ENCODE measurements at places on chromosomes 7 and 10. TPM values are rescaled to one million over a fixed set of nuclear protein-coding genes. Genes with fewer than 3 reads are reported as not detected.

The OR2A5 gene
- total RNA-seq, result not detected

The IFT22 gene
- total RNA-seq, result 9.4 TPM

The AASS gene
- total RNA-seq, result 3.0 TPM

The NFKB2 gene
- 14.2 TPM for total RNA-seq

The CPVL gene
- total RNA-seq, result 2.6 TPM

DNA sequence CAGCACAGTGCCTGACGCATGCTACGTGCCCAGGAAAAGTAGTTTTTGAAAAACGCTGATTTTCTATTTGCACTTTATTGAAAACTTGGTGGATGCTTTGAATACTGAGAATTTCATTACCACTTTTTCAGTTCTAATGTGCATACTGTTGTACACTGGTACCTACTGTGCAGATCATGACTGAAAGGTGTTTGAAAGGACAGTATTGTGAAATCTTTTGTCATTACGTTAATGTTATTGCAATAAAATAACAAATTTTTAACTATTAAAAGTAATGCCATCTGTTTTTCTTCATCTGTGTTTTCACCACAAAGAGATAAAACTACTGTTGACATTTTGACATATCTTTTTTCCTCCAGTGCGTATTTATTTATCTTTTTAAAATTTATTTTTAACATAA is 42.1 kb downstream of the CNNM2 start:
- DNase-seq, result no peak
- H3K4me1 ChIP-seq, result peaks cover 11% of the 10 kb centered on the region
- no peak overlapping the region for H3K27ac ChIP-seq
- H3K4me3 ChIP-seq, result no peak overlapping the region
- H3K36me3 ChIP-seq, result no peaks in the 10 kb centered on the region

- DNase-seq, result no peak
- no peaks in the 10 kb centered on the region for H3K27me3 ChIP-seq
- peaks cover 6% of the 10 kb centered on the region for H3K4me1 ChIP-seq
- no peaks in the 10 kb centered on the region for H3K36me3 ChIP-seq
Measured at GRCh38 chr10:122981066-122981464, 864 bp downstream of the PSTK start.

- no peak overlapping the region for H3K27ac ChIP-seq
- no peaks in the 10 kb centered on the region for H3K4me1 ChIP-seq
- peaks cover 11% of the 10 kb centered on the region for H3K27me3 ChIP-seq
- H3K36me3 ChIP-seq, result no peaks in the 10 kb centered on the region
Measured at GRCh38 chr10:117720931-117721835, 178.6 kb downstream of the EMX2 start.

- no peaks in the 10 kb centered on the region for H3K27me3 ChIP-seq
- no peak overlapping the region for H3K27ac ChIP-seq
- no peaks in the 10 kb centered on the region for H3K36me3 ChIP-seq
- no peak overlapping the region for H3K4me3 ChIP-seq
Measured at GRCh38 chr7:70673778-70674570, 458.0 kb upstream of the GALNT17 start.

GRCh38 chr7:114916261-114916892 is 5.5 kb upstream of the MDFIC start:
- H3K27me3 ChIP-seq, result no peaks in the 10 kb centered on the region
- H3K4me1 ChIP-seq, result no peaks in the 10 kb centered on the region
- no peak overlapping the region for H3K4me3 ChIP-seq
- no peak for DNase-seq

DNA sequence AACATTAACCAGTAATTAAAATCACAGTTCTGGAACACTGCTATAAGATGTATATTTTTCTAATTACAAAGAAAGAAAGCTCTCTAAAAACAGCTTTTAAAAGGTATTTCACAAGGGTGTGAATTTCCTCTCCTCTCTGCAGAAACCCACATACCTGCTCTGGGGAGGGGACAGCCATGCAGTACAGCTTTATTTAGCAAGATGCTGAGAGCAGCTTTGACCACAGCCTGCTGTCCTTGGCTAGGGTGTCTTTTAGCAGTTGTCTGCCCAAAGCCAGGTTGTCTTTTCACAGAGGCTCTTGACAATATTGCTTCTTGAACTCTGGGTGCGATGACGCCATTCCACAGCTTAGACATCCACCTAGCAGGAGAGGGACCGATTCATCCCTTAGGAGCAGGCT is 148.3 kb downstream of the CTTNBP2 start:
- no peaks in the 10 kb centered on the region for H3K4me1 ChIP-seq
- H3K27ac ChIP-seq, result no peak overlapping the region
- no peaks in the 10 kb centered on the region for H3K27me3 ChIP-seq
- DNase-seq, result no peak
- no peaks in the 10 kb centered on the region for H3K36me3 ChIP-seq

DNA sequence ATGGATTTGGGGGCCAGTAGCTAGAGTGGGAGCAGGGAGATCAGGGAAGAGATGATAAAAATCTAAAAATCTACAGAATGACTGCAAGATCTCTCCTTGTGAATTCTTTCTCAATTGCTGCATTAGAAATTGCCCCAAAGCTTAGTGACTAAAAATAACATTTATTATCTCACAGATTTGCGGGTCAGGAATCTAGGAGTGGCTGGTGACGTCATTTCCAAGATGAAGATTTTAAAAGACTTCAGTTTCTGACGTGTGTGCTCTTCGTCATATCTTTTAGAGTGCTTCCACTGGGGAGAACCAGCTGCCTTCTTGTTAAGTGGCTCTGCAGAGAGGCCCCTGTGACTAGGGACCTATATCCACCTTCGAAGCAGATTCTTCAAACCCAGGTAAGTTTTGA is 112.6 kb downstream of the DGKI start:
- no peaks in the 10 kb centered on the region for H3K4me1 ChIP-seq
- no peak for DNase-seq
- no peaks in the 10 kb centered on the region for H3K36me3 ChIP-seq

- H3K4me3 ChIP-seq, result no peak overlapping the region
- no peak overlapping the region for H3K27ac ChIP-seq
- no peaks in the 10 kb centered on the region for H3K27me3 ChIP-seq
- DNase-seq, result no peak
- H3K4me1 ChIP-seq, result no peaks in the 10 kb centered on the region
Measured at GRCh38 chr7:133691727-133692610, 435.2 kb upstream of the LRGUK start.

- DNase-seq, result no peak
- no peak overlapping the region for H3K27ac ChIP-seq
- no peaks in the 10 kb centered on the region for H3K27me3 ChIP-seq
- H3K4me1 ChIP-seq, result peaks cover 12% of the 10 kb centered on the region
- H3K4me3 ChIP-seq, result no peak overlapping the region
- H3K36me3 ChIP-seq, result no peaks in the 10 kb centered on the region
Measured at GRCh38 chr10:14858338-14858960, 20.2 kb upstream of the SUV39H2 start.

DNA sequence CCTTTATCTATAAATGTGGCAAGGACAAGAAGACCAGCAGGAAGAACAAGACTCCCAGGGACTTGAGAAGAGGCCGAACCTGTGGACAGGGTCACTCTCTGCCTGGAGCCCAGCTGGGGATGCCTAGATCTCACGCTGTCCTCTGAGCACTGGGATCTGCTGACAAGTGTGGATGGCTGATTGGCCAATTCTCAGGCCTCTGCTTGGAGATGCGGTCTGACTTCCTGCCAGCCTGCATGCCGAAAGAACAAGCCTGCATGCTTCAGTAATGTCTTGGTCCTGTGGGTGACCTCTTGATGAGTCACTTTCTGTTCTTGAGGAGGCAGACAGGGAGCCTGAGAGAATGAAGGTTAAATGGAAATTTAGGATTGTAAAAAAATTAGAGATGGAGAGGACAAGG is 84.7 kb downstream of the TMEM178B start:
- no peak overlapping the region for H3K27ac ChIP-seq
- no peaks in the 10 kb centered on the region for H3K36me3 ChIP-seq

- no peak overlapping the region for H3K4me3 ChIP-seq
- DNase-seq, result no peak
- H3K36me3 ChIP-seq, result no peaks in the 10 kb centered on the region
- H3K4me1 ChIP-seq, result peaks cover 7% of the 10 kb centered on the region
Measured at GRCh38 chr7:83271212-83272099, 108.8 kb upstream of the PCLO start.

- H3K36me3 ChIP-seq, result no peaks in the 10 kb centered on the region
- H3K27me3 ChIP-seq, result no peaks in the 10 kb centered on the region
- H3K4me1 ChIP-seq, result peaks cover 7% of the 10 kb centered on the region
Measured at GRCh38 chr10:88095778-88096431, 232.5 kb downstream of the PTEN start.

DNA sequence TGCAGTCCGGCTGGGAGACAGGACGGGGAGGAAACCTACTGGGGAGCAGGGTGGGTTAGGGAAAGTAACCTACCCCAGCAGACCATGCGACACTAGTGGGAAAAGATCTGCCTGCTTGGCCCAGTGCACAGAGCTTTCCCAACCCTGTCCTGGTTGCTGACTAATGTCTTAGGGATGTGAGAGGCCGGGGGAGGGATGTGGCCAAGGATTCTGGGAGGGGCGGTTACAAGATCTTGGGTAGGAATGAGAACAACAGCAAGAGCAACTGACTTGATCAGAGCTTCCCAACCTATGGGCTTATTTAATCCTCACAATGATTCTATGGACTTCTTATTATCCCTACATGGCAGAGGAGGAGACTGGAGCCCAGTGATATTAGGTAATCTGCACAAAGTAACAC is 24.0 kb upstream of the EIF5AL1 start:
- H3K4me3 ChIP-seq, result no peak overlapping the region
- DNase-seq, result peak; percentile 53
- no peaks in the 10 kb centered on the region for H3K4me1 ChIP-seq

DNA sequence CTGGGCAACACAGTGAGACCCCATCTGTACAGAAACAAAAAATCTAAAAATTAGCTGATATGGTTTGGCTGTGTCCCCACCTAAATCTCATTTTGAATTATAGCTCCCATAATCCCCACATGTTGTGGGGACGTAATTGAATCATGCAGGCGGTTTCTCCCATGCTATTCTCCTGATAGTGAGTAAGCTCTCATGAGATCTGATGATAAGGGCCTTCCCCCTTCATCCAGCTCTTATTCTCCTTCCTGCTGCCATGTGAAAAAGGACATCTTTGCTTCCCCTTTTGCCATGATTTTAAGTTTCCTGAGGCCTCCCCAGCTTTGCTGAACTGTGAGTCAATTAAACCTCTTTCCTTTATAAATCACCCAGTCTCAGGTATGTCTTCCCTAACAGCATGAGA is 136.5 kb downstream of the SFMBT2 start:
- DNase-seq, result no peak
- H3K27me3 ChIP-seq, result no peaks in the 10 kb centered on the region
- H3K36me3 ChIP-seq, result no peaks in the 10 kb centered on the region
- H3K27ac ChIP-seq, result no peak overlapping the region
- no peak overlapping the region for H3K4me3 ChIP-seq
- H3K4me1 ChIP-seq, result peaks cover 8% of the 10 kb centered on the region

GRCh38 chr10:95860166-95860940 is 47.4 kb upstream of the CC2D2B start:
- H3K4me3 ChIP-seq, result no peak overlapping the region
- H3K36me3 ChIP-seq, result no peaks in the 10 kb centered on the region
- no peak for DNase-seq
- peak overlapping the region; percentile 5 for H3K27ac ChIP-seq
- no peaks in the 10 kb centered on the region for H3K4me1 ChIP-seq

- H3K36me3 ChIP-seq, result no peaks in the 10 kb centered on the region
- peak overlapping the region; percentile 77 for H3K27ac ChIP-seq
- H3K27me3 ChIP-seq, result no peaks in the 10 kb centered on the region
- no peak overlapping the region for H3K4me3 ChIP-seq
Measured at GRCh38 chr10:69426376-69426727, 9.6 kb upstream of the TACR2 start.

- no peaks in the 10 kb centered on the region for H3K4me1 ChIP-seq
- no peaks in the 10 kb centered on the region for H3K36me3 ChIP-seq
- H3K27me3 ChIP-seq, result no peaks in the 10 kb centered on the region
- no peak overlapping the region for H3K4me3 ChIP-seq
Measured at GRCh38 chr7:135653340-135654080, 8.8 kb upstream of the STMP1 start.

GRCh38 chr10:125035588-125036295 is 93.8 kb downstream of the ZRANB1 start:
- H3K4me1 ChIP-seq, result peaks cover 15% of the 10 kb centered on the region
- H3K4me3 ChIP-seq, result no peak overlapping the region
- no peaks in the 10 kb centered on the region for H3K27me3 ChIP-seq

DNA sequence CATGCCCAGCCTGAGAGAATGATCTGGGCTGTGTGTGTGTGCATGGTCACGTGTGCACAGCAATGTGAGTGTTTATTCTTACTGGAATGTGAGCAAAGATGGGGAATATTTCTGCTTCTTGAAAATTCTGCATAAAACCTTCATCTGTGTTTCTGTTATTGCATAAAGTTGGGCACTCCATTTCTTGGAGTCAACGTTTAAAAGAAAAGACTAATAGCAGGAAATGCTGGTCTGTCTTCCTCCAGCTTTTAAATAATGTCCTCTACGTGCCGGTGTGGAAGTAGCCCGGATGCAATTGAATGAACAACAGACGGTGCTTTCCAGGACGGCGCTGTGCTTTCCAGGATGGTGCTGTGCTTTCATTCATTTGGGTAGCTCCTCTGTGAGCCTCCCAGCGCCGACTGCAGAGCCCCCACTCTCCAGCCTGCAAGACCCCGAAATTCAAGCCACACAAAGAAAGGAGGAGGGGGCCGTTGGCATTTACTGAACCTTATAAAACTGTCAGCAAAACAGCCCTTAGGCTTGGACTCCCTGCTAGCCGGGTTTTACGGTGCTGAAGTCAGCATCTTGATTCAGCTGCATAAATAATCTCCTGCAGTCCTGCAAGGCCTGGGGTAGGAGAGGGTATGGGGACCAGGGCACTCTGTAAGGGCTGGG is 158.2 kb upstream of the PRKCQ start:
- H3K27ac ChIP-seq, result no peak overlapping the region
- H3K4me1 ChIP-seq, result peaks cover 11% of the 10 kb centered on the region
- DNase-seq, result no peak

DNA sequence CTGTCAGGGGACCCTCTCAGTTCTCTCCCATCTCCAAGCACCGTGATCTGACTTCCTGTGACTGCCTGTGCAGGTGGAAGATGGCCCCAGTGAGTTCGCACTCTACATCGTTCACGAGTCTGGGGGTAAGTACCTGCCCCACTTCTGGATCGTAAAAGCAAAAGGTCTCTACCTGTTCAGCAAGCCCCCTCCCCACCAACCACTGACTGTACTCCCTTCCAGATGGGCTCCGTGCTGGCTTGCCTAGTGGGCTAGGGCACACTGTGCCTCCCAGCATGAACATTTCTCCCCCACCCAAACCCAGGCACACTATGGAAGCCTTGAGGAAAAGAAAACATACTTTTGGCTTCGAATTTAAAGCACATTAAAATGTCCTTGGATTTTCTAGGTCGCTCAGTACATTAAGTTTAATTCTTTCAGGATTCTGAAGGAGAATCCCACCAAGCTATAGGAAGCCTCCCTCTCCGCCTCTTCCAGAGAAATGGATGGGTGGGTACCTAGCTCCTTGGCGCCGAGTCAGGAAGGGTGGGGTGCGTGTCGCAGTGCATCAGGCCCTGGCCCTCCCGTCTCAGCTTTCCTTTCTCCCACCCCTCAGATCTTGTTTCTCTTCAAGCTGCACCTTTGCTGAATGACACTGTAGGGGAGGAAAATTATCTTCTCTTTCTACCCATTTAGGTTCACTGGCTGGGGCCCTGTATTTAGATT is 11.0 kb upstream of the ZNF22 start:
- H3K27ac ChIP-seq, result peak overlapping the region; percentile 27
- no peaks in the 10 kb centered on the region for H3K27me3 ChIP-seq
- no peaks in the 10 kb centered on the region for H3K36me3 ChIP-seq
- no peak overlapping the region for H3K4me3 ChIP-seq
- no peak for DNase-seq

GRCh38 chr7:101723835-101724234 is 93.6 kb upstream of the CUX1 start:
- peaks cover 13% of the 10 kb centered on the region for H3K4me1 ChIP-seq
- H3K36me3 ChIP-seq, result no peaks in the 10 kb centered on the region
- no peak for DNase-seq
- H3K27ac ChIP-seq, result no peak overlapping the region

- no peak for DNase-seq
- no peak overlapping the region for H3K27ac ChIP-seq
- H3K4me1 ChIP-seq, result no peaks in the 10 kb centered on the region
- H3K27me3 ChIP-seq, result no peaks in the 10 kb centered on the region
Measured at GRCh38 chr10:22301193-22301592, 15.0 kb upstream of the COMMD3 start.

Data from transverse colon (tissue), 4 donors.